Right atrium auricular region (tissue), 2 donors: ENCODE measurements at places on chromosomes 1 and 21. TPM values are rescaled to one million over a fixed set of nuclear protein-coding genes. Genes with fewer than 3 reads are reported as not detected.

DNA sequence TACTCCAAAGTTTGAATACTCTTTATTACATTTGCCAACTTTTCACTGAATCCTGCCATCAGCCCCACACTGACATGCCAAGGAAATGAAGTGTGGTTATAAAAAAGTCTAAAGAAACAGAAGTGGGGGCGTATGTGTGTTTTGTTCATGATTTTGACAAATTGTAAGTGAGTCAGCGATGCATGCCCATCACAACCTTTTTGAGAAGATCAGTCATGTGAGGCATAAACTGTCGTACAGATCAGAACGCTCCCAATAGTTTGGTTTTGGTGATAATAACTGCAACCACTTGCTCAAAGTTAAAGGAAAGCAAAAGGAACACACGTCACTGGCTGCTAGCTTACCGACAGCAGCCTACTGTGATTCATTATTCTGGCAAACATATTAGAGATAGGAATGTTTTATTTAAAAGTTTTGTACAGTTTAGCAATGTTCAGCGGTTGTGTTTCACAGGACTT is 95.6 kb downstream of the RGS2 start:
- H3K4me3 ChIP-seq: no peak overlapping the region
- peak; percentile 69 for DNase-seq
- H3K36me3 ChIP-seq: no peaks in the 10 kb centered on the region
- peak overlapping the region; percentile 0 for H3K27ac ChIP-seq
- H3K27me3 ChIP-seq: no peaks in the 10 kb centered on the region

DNA sequence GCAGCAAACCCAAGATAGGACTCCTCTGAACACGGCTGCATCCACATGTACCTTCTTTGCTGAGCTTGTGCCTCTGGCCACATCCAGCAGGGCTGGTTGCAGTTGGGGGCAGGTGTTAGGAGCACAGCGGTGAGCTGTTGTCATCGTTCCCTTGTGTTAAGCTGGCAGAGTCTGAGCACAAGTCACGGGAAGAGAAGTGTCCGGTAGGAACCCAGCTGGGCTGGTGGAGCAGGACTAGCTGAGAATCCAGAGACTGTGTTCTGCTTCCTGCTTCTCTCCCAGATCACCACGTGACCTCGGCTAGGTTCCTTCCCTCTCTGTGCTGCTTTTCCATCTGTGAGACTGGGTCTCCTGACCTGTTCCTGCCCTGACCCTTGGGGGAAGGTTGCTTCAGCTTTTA is 105.1 kb downstream of the PCBP3 start:
- no peaks in the 10 kb centered on the region for H3K4me1 ChIP-seq
- no peak overlapping the region for H3K27ac ChIP-seq
- no peaks in the 10 kb centered on the region for H3K27me3 ChIP-seq
- no peaks in the 10 kb centered on the region for H3K36me3 ChIP-seq

- H3K36me3 ChIP-seq: no peaks in the 10 kb centered on the region
- H3K4me1 ChIP-seq: no peaks in the 10 kb centered on the region
- no peak overlapping the region for H3K27ac ChIP-seq
- H3K27me3 ChIP-seq: no peaks in the 10 kb centered on the region
Measured at GRCh38 chr1:18299441-18300338, 181.0 kb upstream of the KLHDC7A start.

DNA sequence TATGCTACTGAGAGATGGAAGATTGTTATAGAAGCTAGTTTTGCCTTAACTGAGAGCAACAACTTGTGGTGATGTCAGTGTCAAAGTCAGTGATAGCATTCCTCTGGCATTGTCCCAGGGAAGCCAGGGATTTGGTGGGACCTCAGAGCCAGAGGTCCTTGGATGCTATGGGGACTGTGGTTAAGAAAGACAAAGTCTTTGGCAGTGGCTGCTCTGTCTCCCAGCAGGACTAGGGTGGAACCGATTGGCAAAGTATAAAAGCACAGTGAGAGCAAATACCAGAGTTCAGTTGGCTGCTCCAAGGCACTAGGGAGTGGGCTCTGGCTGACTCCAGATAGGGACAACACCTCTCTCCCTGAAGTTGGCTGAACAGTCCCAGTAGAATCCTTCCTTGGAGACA is 104.8 kb downstream of the GDAP2 start:
- H3K4me1 ChIP-seq: peaks cover 57% of the 10 kb centered on the region
- no peaks in the 10 kb centered on the region for H3K27me3 ChIP-seq
- no peak overlapping the region for H3K27ac ChIP-seq
- H3K4me3 ChIP-seq: no peak overlapping the region
- no peaks in the 10 kb centered on the region for H3K36me3 ChIP-seq

DNA sequence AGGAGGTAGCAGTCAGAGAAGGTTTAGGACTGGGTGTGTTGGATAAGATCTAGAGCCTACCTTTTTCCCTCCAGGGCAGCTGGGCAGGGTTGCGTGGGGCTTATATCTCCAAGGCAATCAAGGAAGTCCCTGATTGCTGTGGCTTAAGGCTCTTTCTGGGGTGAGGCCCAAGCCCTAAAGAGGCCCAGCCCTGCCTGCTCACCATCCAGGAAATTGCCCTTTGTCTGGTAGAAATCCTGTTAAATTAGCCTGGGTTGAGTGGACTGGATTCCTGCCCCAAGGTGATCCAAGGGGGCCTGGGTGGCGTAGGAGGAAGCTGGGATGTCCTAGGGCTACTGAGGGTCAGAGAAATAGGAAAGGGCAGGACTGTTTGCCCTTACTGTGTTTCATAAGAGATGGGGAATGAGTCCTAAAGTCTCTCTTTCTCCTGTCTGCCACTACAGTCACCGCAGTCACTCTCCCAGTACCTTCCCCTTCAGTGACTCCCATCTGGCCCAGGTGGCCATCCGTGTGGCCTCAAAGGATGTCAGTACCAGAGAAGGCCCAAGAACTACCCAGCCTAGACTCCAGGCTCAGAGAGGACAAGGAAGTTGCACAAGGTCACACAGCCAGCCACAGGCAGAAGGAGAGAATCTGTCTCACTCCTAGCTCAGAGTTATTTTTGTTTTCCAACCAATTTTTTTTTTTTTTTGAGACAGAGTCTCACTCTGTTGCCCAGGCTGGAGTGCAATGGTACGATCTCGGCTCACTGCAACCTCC is 25.8 kb downstream of the MFSD2A start:
- no peaks in the 10 kb centered on the region for H3K27me3 ChIP-seq
- H3K27ac ChIP-seq: no peak overlapping the region
- no peak overlapping the region for H3K4me3 ChIP-seq
- H3K36me3 ChIP-seq: no peaks in the 10 kb centered on the region
- no peak for DNase-seq
- H3K4me1 ChIP-seq: no peaks in the 10 kb centered on the region

DNA sequence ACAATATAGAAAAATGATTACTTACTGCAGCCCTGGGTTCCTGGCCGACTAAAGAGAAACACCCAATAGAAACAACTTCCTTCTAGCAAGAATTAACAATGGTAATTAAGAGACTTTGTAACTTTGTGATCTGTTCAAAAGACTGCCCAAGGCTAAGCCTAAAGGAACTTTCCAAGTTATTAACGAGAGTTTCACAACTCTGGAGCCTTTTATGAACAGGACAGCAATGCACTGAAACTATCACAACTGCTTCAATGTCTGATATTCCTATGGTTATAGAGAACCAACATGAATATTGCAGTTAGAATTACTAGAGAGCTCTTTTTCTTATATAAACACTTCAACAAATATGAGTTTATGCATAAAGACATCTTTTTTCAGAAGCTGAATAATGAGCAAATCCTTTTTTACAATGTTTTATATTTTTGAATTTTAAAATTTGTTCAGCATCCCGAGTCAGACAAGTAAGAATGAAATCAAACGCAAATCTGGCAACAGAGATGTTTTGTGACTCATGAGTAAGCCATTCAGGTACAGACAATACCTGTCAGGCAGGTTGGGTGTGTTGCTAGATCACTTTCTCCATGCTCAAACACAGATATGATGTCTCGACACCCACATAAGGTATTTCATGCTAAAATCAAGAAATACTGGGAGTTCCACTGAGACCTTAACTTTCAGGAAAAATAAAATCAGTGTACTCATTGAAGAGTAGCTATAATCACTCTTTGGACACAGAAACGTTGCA is 22.2 kb upstream of the KCNJ15 start:
- H3K27ac ChIP-seq: no peak overlapping the region
- DNase-seq: no peak
- H3K4me1 ChIP-seq: no peaks in the 10 kb centered on the region

DNA sequence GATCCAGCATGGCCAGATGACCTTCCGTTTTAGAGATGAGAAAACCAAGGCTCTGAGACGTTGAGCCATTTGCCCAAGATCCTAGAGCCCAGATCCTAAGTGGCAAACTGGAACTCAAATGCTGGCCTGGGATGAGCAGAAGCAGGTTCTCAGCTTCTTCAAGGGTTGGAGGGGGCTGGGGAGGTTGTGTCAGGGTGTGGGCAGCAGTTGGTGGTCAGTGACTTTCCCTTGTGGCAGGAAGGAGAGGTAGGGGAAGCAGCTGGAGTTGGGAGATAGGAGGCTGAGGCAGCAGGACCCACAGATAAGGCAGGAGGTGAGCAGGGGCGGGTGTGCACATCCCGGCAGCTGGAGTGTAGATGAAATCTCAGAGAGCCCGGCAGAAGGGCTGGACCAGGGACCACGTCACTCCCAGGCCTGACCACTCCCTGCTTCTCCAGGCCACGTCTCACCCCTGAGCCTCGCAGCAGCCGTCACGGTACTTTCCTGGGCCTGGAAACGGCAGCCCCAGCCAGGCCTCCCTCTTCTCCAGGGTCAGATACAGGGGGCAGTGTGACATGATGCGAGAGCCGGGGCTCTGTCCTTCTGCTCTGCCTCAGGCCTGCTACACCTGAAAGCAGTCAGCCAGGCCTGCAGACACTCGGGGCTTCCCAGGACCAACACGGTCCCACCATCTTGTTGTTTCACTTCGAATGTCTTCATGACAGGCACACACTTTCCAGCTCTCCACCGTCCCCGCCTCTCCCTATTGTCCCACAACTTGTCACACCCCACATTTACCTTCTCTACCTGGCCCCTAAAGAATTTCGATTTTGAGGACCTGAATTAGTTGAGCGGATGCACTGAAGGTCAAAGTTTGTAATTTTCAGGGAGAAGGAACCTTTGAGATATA is 11.5 kb upstream of the LAPTM5 start:
- H3K4me1 ChIP-seq: no peaks in the 10 kb centered on the region
- no peak overlapping the region for H3K27ac ChIP-seq
- no peaks in the 10 kb centered on the region for H3K27me3 ChIP-seq
- no peaks in the 10 kb centered on the region for H3K36me3 ChIP-seq
- no peak for DNase-seq
- H3K4me3 ChIP-seq: no peak overlapping the region

DNA sequence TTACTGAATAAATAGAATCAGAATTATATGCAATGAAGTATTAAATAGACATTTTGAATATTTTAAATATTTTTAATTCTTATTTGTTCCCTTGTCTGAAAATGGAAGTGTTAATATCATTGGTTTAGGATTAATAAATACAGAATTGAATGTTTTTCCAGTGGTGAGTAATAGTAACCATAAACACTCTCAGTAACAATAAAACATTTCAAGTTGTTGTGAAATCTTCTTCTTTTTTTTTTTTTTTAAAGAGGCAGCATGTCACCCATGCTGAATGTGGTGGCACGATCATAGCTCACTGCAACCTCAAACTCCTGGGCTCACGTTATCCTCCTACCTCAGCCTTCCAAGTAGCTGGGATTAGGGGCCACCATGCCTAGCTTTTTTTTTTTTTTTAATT is 86.2 kb upstream of the ZBTB18 start:
- no peaks in the 10 kb centered on the region for H3K36me3 ChIP-seq
- DNase-seq: no peak
- no peak overlapping the region for H3K4me3 ChIP-seq

DNA sequence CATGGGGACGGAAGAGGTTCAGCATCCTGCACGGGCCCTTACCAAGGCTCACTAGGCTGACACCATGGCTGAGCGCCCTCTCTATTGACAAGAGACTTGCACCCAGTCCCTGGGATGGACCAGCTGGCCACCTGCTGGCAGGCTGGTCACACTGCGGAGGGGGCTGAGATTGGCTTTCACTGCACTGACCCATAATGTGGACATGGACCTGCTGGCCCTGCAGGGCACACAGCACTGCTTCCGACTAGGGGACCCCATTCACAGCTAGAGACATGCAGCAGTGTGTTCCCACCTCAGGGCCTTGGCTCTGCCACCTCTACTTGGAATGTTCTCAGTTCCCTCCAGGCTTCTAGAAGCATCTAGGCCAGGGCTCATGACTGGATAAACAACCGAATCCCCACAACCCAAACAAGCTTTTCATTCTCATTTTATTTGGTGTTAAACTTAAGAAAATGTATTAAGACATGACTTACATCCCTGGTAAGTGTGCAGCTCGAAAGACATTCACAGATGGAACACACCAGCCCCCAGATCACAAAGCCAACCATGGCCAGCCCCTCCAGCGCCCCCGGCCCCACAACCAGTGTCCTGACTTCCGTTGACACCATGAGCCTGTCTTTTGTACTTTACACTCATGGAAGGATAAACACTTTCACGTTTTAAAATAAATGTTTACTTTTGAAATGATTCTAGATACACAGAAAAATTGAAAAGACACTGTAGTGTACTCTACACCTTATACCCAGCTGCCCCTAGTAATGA is 9.3 kb upstream of the SRARP start:
- H3K4me1 ChIP-seq: no peaks in the 10 kb centered on the region
- no peaks in the 10 kb centered on the region for H3K27me3 ChIP-seq
- DNase-seq: peak; percentile 75
- no peak overlapping the region for H3K27ac ChIP-seq

DNA sequence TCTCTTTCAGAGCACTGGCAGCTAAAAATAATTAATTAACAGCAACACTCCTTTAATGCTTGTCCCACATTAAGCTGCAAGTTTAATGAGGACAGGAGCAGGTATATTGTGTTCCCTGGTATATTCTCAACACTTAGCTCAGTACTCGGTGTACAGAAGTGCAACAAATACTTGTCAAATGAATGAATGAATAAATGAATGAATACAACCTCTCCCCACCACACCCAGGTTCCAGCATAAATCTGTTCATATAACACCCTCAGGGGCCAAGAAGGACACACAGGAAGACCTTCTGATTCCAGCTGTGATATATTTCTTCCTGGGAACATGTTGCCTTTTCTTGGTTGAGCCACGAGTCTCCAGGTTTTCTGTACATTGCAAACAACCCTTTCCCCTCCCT is 38.1 kb upstream of the RD3 start:
- DNase-seq: no peak
- no peak overlapping the region for H3K4me3 ChIP-seq
- H3K36me3 ChIP-seq: no peaks in the 10 kb centered on the region
- no peaks in the 10 kb centered on the region for H3K27me3 ChIP-seq

GRCh38 chr1:101144671-101145448 is 92.0 kb upstream of the S1PR1 start:
- H3K27ac ChIP-seq: no peak overlapping the region
- no peak overlapping the region for H3K4me3 ChIP-seq
- no peaks in the 10 kb centered on the region for H3K36me3 ChIP-seq
- peaks cover 6% of the 10 kb centered on the region for H3K4me1 ChIP-seq
- DNase-seq: no peak

The ELAVL4 gene
- 1.4 TPM for total RNA-seq

The LCE1B gene
- total RNA-seq: not detected

The PTPN7 gene
- total RNA-seq: 0.63 TPM

The AMPD1 gene
- total RNA-seq: not detected

The TEX38 gene
- not detected for total RNA-seq

The PPM1J gene
- total RNA-seq: 5.5 TPM

The GOLT1A gene
- total RNA-seq: not detected

The ACTL8 gene
- not detected for total RNA-seq
